NCI-H187 (cell line): ENCODE measurements at places on chromosomes 3 and 15.

DNA sequence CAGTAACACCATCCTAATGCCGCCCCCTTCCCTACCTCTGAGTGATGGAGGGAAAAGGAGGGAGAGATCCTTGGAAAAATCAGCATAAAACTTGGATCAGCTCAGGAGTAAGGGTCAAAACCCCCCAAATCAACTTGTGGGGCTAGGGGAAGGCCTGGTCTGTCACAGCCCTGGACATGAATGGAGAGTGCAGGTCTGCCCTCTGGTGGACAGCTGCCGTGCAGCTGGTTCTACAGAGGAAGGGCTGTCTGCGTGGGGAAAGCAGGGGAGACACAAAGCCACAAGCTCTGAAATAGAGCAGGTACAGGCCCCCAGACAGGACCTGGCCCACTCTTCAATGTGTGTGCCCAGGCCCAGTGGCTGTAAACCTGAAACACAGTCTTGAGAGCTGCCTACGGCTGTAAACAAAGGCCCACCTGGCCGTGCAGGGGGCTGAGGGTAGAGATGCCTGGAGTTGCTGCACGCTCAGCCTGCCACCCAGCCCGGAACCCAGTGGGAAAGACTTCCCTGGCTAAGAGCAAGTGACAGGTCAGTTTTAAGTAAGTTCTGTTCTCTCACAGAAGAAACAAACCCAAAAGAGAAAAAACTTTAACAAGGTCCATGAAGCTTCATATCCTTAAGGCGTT lies 16.4 kb downstream of the CLK3 start:
- DNase-seq = no peak

DNA sequence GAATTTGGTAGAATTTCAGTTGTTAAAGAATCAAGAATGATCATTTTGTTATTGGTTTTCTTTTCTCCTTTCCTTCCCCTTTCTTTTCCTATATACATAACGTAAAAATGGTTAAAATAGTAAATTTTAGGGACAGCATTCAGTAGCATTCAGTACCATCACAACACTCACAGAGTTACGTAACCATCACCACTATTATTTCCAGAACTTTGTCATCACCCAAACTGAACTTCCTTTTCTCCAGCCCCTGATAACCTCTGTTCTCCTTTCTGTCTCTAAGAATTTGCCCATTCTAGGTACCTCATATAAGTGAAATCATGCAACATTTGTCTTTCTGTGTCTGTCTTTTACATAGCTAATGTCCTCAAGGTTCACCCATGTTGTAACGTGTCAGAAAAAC lies 165.3 kb downstream of the AKAP13 start:
- no peak for DNase-seq

- no peak for DNase-seq
These were observed 123.2 kb downstream of the LRRK1 start for GRCh38 chr15:101042320-101042719.

GRCh38 chr3:166248784-166249183 lies 411.6 kb upstream of the BCHE start:
- DNase-seq = no peak

DNA sequence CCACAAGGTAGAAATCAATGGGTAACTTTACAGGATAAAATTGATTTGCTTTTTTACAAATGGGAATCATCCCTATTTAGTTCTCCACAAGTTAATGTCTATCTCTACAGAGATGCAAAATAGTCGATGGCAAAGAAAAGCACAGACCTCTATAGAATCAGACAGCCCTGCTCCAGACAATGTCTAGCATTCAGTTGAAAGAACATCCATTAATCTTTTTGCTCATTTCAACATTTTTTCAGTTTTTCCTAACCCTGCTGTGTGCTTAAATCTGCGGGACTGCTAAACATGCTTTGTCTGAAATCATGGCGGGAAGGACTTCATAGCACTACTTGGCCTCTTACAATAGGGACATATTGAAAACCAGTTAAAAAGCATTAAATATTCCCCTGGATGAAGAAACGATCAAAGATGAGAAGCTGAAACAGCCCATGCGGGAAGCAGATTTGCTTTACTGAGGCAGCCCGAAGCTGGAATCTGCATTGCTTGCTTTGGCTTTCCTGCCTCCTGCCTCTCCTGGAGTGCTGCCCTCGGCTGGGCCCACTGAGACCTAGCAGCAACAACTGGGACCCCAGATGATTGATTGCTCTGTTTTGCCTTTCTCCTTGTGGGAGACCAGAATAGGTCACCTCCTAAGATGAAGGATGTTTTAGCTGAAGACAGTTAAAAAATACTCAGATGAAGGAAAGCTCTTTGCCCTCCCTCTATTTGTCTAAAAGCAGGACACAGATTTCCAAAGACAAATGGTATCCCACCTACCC lies 38.5 kb upstream of the RASGRP1 start:
- no peak for DNase-seq

DNA sequence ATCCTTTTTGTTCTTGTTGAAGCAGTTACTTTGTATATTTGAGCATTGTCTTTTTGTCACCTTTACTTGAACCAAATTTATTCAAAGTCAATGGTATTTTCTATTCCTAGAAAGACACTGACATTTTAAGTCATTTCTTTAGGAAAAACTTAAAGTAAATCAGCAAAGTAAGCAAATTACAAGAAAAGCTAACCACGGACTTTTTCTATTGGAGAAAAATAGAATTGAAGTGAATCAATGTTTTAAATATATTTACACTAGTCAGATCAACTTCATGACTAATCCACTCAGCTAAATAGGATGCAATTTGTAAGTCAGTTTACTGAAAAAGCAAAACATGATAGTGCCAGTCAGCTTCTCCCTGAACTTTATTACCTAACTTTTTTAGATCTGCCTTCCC lies 733.8 kb upstream of the ALCAM start:
- no peak for DNase-seq

GRCh38 chr15:90617668-90618097 lies 88.0 kb downstream of the CRTC3 start:
- DNase-seq = no peak

- no peak for DNase-seq
These were observed 43.5 kb downstream of the KY start for GRCh38 chr3:134607054-134608022.

DNA sequence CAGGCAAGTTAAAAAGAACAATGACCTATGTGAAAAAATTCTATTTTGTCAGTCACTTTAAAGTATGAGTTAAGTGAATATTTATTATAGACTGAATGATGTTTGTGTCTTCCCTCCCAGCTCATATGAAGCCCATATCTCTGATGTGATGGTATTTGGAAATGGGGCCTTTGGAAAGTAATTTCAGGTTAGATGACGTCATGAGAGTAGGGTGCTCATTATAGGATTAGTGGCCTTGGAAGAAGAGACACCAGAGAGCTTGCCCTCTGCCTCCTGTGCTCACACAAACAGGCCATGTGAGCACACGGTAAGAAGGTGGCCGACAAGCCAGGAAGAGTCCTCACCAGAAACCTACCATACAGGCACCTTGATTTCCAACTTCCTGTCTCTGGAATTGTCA lies 138.8 kb upstream of the TNIK start:
- no peak for DNase-seq

DNA sequence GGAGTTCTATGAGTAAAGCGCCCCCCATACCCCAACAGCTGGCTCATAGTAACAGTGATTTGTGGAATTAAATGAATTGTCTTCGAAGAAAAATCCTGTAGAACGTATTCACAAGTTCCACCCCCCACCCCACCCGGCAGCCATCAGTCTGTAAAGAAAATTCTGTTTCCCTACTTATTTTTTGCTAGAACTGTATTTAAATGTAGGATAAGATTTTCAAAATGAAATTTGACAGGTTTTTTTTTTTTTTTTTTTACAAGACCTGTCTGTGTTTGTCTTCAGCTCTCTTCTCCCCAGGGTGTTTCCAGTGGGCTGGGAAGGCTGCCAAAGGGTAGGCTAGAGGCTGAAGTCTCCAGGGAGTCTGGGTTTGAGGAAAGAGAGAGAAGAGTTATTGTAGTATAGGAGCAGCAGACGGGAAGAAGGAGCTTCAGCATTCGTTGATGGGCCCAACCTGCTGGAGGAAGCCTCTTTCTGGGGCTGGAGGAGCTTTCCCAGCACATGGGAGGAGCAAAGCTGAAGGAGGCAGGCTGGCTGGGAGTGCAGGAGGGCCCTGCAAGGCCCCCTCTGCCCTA lies 130.6 kb upstream of the SEMA6D start:
- DNase-seq = peak; percentile 48

- no peak for DNase-seq
These were observed 264 bp upstream of the CMTM6 start for GRCh38 chr3:32502946-32503286.

DNA sequence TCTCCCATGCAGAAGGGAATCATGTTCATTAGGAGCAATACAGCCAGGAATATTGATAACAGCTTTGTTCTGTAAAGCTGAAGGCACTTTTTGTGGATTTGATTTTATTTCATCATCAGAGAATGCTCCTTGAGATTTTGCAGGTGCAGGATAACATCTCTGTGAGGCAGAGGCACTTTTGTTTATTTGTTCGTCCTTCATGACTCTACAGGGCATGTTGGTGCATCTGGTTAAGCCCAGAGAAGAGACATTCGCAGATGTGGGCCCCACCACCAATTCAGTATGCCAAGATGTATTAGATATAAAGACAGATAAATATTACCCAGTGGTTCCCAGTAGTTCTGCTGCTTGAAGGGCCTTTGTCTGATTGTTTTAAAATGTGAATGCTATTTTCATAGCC lies 368.1 kb upstream of the SEMA6D start:
- no peak for DNase-seq

GRCh38 chr15:68220489-68220888 lies 9.0 kb downstream of the CLN6 start:
- DNase-seq = no peak

DNA sequence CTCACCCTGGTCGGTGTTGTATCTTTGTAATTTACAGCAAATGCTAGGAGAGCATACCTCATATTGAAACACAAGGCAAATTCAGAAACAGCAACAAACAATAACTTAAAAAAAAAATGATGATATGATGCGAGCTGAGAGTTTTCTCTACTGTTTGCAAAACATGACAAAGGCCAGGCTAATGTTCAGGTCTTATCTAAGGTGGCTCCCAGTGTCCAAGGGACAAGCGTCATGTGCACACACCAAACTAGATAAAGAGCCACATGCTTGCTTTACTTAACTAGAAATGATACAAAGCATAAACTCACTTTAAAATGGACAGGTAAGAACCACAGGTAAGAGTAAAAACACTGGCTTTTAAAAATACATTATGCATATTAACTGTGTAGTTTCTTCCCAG lies 375.9 kb downstream of the FOXP1 start:
- no peak for DNase-seq

DNA sequence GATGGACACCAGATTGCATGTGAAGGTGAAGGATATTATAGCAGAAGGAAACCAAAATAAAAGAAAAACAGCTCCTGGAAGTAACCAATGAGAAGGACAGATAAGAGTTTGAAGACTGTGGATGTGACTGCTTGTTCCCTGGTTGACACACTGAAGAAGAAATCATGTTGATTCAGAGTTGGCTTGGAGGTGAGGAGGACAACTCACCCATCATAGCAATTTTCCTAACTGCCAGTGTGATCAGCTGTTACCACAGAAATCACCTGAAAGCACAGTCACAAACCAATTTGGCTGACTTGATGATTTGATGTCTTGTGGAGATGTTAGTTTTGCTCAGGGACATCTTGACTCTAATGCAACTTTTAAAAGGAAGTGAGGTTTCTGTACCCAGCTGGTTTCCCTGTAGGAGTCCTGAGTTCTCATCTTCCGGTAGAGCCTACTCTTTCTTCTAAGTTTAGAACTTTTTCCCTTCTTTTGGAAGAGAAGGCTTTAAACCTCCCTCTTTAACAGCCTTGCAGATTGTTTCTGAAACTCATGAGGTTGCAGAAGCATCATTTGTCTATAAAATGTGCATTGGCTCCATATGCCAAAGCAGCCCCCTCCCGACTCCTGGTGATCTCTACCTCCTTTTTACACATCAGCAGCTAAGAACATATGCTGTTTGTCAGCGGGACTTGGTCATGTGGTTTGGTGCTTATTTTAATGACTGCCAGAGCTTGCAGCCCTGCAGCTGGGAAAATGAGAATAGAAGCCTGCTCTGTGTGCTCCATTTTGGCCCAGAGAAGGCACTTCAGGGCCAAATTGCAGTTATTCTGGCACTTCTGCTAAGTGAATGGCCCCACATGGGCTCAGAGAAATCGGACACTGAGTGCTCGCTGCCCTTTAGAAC lies 10.3 kb downstream of the ATG7 start:
- DNase-seq = no peak

DNA sequence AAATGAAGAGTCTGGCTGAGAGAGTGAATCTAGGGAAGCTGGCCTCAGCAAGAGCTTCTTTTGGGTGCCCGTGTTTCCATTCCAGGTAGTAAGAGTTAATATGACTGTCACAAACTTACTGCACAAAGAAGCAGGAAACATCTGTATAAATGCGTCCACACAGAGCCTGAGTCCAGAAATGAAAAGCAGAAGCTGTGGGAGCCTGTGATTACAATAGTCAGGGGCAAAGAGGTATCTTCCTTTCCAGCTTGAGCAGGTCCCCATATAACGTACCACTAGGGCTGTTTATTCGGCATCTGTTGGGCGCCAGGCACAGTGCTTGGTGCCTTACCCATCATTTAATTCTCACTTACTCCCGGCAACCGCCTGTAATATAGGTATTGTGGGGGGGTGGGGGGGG lies 40.5 kb upstream of the B3GNT5 start:
- no peak for DNase-seq

GRCh38 chr3:8500989-8501370 lies 643 bp upstream of the LMCD1 start:
- no peak for DNase-seq

- DNase-seq = no peak
These were observed 117.6 kb upstream of the BFSP2 start for GRCh38 chr3:133282236-133282635.

- no peak for DNase-seq
These were observed 260.5 kb downstream of the PTPRG start for GRCh38 chr3:61821823-61822251.

- no peak for DNase-seq
These were observed 72.5 kb upstream of the ARHGEF3 start for GRCh38 chr3:56874269-56874668.

DNA sequence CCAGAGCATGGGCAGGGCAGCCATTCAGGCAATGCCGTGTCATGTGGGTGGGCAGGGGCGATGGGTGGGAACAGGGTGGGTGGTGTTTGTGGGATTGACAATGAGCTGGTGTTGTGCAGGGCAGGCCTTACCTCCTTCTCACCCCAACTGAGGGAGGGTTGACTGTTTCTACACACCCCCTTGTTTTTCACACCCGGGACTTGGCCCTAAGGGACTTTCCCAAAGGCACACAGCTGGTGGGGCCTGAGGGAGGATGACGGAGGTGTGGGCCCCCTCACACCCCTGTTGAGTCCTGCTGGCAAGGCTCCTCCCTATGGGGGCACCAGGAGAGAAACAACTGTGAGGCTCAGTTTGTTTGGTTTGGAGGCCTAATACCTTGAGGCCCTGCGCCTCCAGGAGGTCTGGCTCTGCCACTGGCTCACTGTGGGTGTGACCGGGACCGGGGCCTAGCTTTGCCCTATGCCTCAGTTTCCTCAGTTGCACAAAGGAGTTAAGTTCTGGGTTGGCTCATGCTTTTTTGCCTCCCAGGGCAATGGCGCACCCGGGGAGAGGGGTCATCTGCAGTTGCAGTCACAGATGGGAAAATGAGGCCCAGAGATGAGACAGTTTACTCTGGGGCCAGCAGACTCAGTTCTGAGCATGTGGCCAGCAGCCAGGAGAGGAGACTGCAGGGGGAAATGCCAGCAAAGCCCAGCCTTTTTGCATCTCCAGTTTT lies 5.1 kb upstream of the DNAH1 start:
- DNase-seq = no peak
